Prostate gland (tissue), 2 donors: ENCODE measurements at places on chromosomes 1 and 21. TPM values are rescaled to one million over a fixed set of nuclear protein-coding genes. Genes with fewer than 3 reads are reported as not detected.

DNA sequence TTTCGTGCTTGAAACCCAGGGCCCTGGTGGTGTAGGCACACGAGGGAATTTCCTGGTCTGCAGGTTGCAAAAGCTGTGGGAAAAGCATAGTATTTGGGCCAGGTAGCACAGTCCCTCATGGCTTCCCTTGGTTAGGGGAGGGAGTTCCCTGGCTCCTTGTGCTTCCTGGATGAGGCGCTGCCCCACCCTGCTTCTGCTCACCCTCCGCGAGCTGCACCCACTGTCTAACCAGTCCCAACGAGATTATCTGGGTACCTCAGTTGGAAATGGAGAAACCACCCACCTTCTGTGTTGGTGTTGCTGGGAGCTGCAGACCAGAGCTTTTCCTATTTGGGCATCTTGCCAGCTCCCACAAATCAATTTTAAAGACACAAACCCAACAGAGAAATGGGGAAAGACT lies 183.0 kb downstream of the PHTF1 start:
- no peaks in the 10 kb centered on the region for H3K4me1 ChIP-seq
- H3K27ac ChIP-seq, result no peak overlapping the region
- no peaks in the 10 kb centered on the region for H3K36me3 ChIP-seq
- no peak for DNase-seq
- H3K4me3 ChIP-seq, result no peak overlapping the region

DNA sequence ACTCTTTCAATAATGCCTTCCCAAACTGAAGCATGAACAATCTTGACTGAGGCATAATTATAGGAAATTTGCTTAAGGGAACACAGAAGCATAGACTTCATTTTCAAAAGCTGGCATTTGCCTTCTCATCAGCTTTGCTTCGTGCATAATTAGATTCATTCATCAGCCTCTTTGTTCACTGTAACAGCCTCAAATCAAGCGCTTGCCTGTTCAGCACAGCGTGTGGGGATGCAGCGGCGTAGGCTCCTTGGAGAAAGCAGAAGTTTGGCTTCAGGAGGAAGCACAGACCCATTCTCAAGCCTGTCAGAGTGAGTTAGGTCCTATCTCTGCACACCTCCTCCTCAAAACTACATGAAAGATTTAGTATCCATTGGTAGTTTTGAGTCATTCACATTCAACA lies 246.4 kb upstream of the MAP1LC3C start:
- no peaks in the 10 kb centered on the region for H3K36me3 ChIP-seq
- H3K27ac ChIP-seq, result no peak overlapping the region
- no peaks in the 10 kb centered on the region for H3K27me3 ChIP-seq
- no peak overlapping the region for H3K4me3 ChIP-seq
- H3K4me1 ChIP-seq, result peaks cover 8% of the 10 kb centered on the region

- no peak overlapping the region for H3K27ac ChIP-seq
- H3K4me1 ChIP-seq, result no peaks in the 10 kb centered on the region
- H3K27me3 ChIP-seq, result peaks cover 2% of the 10 kb centered on the region
- H3K36me3 ChIP-seq, result no peaks in the 10 kb centered on the region
These were observed 60.7 kb upstream of the PAX7 start for GRCh38 chr1:18569811-18570545.

DNA sequence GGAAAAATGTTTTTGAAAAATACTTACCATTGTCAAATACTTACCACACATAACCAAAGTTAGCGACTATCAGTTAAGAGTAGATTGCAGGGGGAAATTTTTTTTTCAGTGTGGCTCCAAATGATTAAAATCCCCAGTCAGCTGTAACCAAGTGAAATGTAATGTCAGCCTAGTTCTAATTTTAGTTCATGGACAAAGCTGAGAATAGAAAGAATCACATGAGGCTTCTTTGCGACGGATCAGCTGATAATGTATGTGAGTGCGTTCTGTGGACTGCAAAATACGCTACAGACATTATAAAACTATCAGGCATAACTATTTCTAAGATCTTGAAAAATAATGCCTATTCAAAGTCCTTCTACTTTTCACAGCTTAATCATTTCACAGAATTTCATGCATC lies at the start of gene LRRC39:
TSS of gene LRRC39 (minus strand) at position 166 of the 400 bp plus-strand sequence. CDS start 9,740 bp downstream, outside the sequence.
- no peaks in the 10 kb centered on the region for H3K27me3 ChIP-seq
- DNase-seq, result no peak
- no peaks in the 10 kb centered on the region for H3K4me1 ChIP-seq

- H3K36me3 ChIP-seq, result no peaks in the 10 kb centered on the region
- no peak for DNase-seq
- peak overlapping the region; percentile 16 for H3K4me3 ChIP-seq
These were observed 124.5 kb upstream of the DPYD start for GRCh38 chr1:98045211-98045766.

DNA sequence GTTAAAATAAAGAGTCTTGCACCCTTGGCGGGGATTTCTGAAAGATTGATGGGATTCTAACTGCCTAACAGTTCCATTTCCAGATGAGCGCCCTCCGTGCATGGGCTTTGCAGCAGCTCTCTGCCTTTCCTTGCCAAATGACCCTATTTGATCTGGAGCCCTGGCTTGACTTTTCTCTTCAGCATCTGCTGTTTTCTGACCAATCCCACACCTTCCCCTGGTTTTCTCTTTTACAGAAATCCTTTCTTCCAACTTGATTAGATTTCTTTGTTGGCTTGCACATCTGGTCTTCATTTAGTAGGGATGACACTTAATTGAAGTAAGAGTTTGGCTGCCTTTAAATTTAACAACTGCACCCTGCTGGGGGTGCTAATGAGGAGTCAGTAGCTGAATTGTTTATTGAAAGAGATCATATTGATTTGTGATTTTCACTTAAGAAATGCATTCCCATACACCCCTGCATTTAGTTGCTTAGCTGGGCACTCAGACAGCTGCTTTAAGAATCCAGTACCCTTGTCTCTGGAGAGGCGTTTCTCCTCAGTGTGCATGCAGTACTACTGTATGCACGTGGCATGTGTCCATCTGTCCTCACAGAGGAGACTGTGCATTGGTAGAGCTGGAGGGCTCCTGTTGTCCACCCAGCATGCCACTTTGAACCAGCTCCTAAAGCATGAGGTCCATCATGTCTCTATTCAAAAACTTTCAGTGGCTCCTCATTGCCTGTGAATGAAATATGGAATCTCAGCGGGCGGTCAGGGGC lies 99.7 kb downstream of the NOS1AP start:
- H3K27ac ChIP-seq, result peak overlapping the region; percentile 68
- H3K4me3 ChIP-seq, result no peak overlapping the region
- DNase-seq, result no peak
- H3K27me3 ChIP-seq, result no peaks in the 10 kb centered on the region
- peaks cover 4% of the 10 kb centered on the region for H3K4me1 ChIP-seq

DNA sequence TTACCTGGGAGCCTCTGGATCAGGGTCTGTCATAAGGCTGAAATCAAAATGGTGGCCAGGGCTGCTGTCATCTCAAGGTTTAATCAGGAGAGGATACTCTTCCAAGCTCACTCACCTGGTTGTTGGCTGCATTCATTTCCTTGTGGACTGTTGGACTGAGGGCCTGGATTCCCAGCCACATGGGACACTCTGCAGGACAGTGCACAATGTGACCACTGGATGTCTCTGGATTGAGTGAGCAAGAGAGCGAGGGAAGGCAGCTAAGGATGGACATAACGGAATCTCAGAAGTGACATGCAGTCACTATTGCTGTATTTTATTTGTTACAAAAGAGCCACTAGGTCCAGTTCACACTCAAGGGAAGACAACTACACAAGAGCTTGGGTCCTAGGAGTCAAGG lies 229.1 kb downstream of the S1PR1 start:
- no peak for DNase-seq
- H3K27me3 ChIP-seq, result no peaks in the 10 kb centered on the region
- H3K4me1 ChIP-seq, result no peaks in the 10 kb centered on the region
- H3K27ac ChIP-seq, result no peak overlapping the region
- H3K4me3 ChIP-seq, result no peak overlapping the region

DNA sequence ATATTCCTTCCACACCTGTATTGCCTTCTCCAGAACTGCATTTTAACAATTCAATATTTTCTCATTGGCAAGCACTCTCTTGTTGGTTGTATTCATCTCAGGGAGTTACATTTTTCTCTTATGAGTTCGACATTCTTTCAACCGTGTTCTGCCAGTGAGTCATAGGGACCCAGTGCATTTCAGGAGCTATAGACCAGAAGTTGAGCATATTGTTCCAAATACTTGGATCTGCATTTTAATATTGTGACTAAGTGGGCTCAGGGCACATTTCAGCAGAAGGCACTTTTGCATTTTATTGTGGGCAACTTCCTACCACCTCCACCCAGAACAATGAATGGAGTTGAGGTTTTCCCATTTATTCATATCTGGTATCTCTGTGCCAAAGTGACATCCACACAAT lies 132.8 kb downstream of the TNFSF18 start:
- H3K4me3 ChIP-seq, result no peak overlapping the region
- H3K27ac ChIP-seq, result no peak overlapping the region
- no peaks in the 10 kb centered on the region for H3K36me3 ChIP-seq
- no peaks in the 10 kb centered on the region for H3K27me3 ChIP-seq

- no peaks in the 10 kb centered on the region for H3K36me3 ChIP-seq
- no peaks in the 10 kb centered on the region for H3K4me1 ChIP-seq
- no peak for DNase-seq
- H3K4me3 ChIP-seq, result peak overlapping the region; percentile 39
- peak overlapping the region; percentile 72 for H3K27ac ChIP-seq
- no peaks in the 10 kb centered on the region for H3K27me3 ChIP-seq
These were observed 831 bp downstream of the TMEM52 start for GRCh38 chr1:1917995-1918900.

GRCh38 chr21:40054403-40054802 lies 187.2 kb downstream of the PCP4 start:
- no peak overlapping the region for H3K4me3 ChIP-seq
- no peaks in the 10 kb centered on the region for H3K36me3 ChIP-seq
- DNase-seq, result peak; percentile 94

GRCh38 chr1:23074012-23074411 lies 54.7 kb downstream of the KDM1A start:
- DNase-seq, result no peak
- H3K27ac ChIP-seq, result no peak overlapping the region
- H3K36me3 ChIP-seq, result no peaks in the 10 kb centered on the region
- H3K27me3 ChIP-seq, result no peaks in the 10 kb centered on the region
- no peak overlapping the region for H3K4me3 ChIP-seq

GRCh38 chr1:91997607-91998195 lies 32.1 kb upstream of the EPHX4 start:
- peak; percentile 8 for DNase-seq
- no peak overlapping the region for H3K4me3 ChIP-seq
- H3K4me1 ChIP-seq, result no peaks in the 10 kb centered on the region
- H3K27me3 ChIP-seq, result no peaks in the 10 kb centered on the region
- H3K27ac ChIP-seq, result no peak overlapping the region

DNA sequence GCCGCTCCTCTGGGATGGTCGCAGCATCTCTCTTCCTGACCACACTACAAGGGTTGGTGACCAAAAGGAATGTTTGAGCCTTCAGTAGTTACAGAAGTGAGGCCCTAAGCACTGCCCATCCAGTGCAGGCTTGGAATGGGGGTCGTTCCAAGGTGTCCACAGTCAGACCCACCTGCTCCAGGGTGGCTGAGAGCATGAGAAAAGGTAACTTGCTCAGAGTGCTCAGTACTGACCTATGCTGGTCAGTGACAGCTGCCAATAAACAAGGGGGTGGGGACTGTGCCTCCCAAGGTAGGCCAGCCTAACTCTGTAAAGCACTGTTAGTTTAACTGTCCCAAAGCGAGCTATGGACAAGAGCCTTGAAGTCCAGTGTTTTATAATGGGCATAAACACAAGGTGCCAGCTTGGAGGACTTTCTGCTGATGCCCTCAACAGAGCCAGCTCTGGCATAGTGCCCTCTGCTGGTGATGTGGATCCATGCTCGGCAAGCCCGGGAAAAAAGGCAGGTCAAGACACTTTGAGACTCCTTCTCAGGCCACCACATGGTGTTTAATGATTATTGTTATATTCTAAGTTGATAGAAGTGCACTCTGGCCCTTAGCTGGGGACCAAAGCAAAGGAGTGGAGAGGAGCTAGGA lies 78.1 kb upstream of the DNAH14 start:
- no peak overlapping the region for H3K27ac ChIP-seq
- no peaks in the 10 kb centered on the region for H3K4me1 ChIP-seq
- H3K4me3 ChIP-seq, result no peak overlapping the region

DNA sequence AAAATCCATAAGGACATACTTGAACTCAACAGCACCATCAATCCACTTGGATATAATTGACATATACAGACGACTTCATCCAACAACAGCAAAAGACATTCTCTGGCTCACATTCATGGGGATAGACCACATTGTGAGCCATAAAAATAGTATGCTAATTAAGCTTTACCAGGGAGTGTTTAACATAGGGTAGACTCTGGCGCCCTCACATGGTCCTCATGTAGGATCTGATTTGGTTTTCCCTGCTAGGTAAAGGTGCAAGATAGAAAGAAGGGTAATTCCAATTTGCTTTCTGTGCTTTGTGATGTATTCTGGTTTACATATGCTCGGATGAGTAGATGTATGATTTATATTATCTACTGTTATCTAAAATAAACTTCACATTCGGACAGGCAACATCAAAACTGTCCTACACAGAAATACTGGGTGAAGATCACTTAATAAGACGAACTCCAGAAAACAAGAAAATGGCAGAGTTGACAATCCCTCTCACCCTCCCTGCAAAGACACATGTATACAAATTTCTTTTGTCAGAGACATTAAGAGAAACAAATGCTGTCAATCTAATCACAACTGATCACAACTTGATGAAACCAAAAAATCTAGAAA lies 27.7 kb downstream of the CR1L start:
- no peaks in the 10 kb centered on the region for H3K27me3 ChIP-seq
- no peak overlapping the region for H3K27ac ChIP-seq
- no peak overlapping the region for H3K4me3 ChIP-seq
- peak; percentile 24 for DNase-seq
- no peaks in the 10 kb centered on the region for H3K36me3 ChIP-seq
- H3K4me1 ChIP-seq, result no peaks in the 10 kb centered on the region

DNA sequence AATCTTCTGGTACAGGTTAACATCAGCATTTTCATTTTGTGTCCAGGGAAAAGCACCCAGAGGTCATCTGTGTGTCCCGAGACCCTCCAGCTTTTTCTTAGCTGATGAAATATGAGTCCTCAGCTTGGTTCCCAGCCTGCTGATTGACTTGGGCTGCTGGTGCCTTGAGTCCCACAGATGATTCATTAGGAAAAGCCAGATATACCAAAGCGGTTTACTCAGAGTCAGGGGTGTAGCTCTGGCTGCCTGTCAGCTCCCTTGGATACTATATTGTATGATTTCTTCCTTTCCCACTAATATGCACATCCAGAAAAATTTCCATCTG lies 43.7 kb upstream of the MAB21L3 start:
- H3K4me1 ChIP-seq, result no peaks in the 10 kb centered on the region
- DNase-seq, result no peak

Gene TNFSF18
- not detected for total RNA-seq

Gene MAP7D1
- total RNA-seq, result 132 TPM

Gene TTC39A
- total RNA-seq, result 78.4 TPM

Gene TDRD10
- total RNA-seq, result 0.46 TPM

Gene ZP4
- not detected for total RNA-seq

Gene TLR5
- total RNA-seq, result 14.2 TPM

Gene TAGLN2
- total RNA-seq, result 97.1 TPM
